ENCODE measurements at places on chromosomes 4 and X.

DNA sequence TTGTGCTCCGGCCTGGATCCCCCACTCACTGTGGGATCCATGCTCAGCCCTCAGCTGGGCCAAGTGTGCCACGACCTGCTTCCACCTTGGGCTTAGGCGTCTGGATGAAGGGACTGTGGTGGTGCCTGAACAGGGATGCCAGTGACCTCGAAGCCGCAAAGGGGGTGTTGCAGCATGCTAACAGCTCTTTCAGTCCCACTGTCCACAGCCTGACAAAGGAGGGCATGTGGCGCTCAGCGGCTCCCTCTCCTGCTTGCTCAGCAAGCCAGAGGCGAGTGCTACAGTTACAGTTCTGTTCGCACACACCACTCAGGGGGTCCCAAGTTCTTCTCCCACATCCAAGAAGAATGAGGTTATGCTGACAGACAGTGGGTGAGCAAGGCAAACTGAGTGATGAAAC lies 5.2 kb upstream of the IGBP1 start:
- DNase-seq = no peak

DNA sequence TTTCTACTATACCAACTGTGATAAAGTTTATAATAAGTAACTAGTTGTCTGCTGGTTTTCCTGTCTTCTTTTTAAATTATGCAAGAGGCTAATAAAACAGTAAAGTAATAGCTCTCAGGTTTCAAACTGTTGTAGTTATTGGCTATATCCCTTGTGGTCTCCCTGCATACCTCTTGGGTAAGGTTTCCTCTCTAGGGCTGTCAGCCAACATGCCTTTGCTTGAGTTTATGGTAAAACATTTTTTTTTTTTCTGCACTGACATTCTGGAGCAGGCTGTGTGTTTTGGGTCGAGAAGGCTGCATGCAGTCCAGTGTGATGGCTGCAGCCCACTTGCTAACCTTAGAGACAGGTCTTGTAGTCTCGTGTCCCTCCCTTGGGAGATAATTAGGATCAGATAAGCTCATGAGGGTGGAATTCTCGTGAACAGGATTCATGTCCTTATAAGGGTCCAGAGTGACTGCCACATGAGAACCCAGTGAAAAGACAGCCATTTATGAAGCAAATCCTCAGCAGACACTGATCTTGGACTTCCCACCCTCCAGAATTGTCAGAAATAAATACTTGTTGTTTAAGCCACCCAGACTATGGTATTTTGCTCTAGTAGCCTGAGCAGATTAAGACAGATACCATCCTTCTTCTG lies 831.2 kb downstream of the CCSER1 start:
- DNase-seq = no peak

GRCh38 chrX:40171513-40172400 lies 74.0 kb upstream of the BCOR start:
- DNase-seq = peak; percentile 51

DNA sequence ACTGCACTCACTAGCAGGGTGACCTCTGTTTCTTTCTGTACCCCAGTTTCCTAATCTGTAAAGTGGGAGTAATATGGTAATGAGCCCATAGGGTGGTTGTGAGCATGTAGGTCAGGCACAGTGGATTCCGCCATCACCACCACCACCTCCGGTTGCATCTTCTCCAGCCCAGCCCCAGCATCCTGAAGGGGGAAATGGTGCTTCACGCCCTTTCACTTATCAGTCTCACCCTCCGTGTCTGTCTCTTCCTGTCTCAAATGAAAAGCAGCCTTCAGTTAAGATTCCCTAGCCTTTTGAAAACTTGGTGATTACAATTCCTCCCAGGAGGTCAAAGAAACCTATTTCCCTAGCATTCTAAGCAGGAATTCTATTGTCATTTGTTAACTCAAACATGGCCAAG lies 16.9 kb upstream of the XPNPEP2 start:
- no peak for DNase-seq

GRCh38 chr4:143420227-143420626 lies 83.6 kb downstream of the GAB1 start:
- no peak for DNase-seq

GRCh38 chr4:65416891-65417290 lies 253.4 kb downstream of the EPHA5 start:
- no peak for DNase-seq

DNA sequence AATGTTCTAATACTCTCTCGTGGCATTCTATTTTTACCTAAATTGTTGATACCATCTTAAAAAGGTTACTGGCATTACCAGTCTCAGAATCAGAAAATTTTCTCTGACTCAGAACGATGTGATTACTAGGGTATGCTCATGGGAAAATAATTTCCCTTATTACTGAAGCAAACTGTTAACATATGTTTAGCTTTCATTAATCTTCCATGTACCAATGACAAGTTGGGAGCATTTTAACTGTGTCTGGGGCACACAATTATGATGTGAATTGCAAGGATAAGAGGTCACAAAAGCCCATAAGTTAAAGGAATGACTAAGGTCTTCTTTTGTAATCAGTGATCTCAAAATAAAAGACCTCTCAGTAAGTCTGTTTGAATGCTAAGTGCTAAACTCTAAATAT lies 1254.6 kb downstream of the PCDH18 start:
- DNase-seq = no peak

DNA sequence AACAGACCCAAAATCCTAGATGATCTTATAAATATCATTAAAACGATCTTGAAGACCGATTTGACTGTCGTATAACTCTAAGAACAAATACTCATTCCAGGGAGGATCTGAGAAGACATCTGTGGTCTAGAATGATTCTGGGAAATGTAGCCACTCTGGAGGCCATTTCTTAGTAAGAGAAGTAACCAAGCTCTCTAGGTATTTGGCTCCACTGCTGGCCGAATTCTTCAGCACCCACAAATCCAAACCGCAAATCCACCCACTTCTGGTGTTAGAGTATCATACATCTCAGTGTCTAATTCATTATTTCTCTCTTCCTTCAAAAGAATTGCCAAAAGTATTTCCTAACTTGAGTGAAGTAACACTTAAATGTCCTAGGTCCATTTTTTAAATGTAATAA lies 23.9 kb downstream of the KLHL5 start:
- DNase-seq = no peak

- no peak for DNase-seq
Measured at GRCh38 chr4:32172761-32173160, 1452.6 kb downstream of the PCDH7 start.

- DNase-seq = no peak
Measured at GRCh38 chrX:10044021-10044420, 76.9 kb downstream of the CLDN34 start.

GRCh38 chr4:68129793-68130192 lies at the start of gene TMPRSS11F:
TSS of gene TMPRSS11F (minus strand) at chr4:68129869. CDS start at chr4:68129820, 49 bp downstream.
- DNase-seq = peak; percentile 75

- no peak for DNase-seq
Measured at GRCh38 chrX:35076061-35076460, 133.5 kb downstream of the FAM47B start.

DNA sequence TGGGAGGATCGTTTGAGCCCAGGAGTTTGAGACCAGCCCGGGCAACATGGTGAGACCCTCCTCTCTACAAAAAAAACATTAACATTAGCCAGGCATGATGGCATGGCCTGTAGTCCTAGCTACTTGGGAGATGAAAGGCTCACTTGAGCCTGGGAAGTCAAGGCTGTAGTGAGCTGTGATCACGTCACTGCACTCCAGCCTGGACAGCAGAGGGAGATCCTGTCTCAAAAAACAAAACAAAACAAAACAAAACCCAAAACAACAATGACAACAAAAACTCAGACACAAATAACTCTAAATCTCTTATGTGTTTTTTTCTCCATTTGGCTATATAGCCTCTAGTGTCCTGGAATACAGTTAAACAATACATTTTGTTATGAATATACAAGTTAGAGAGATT lies 127.3 kb upstream of the STK26 start:
- no peak for DNase-seq

DNA sequence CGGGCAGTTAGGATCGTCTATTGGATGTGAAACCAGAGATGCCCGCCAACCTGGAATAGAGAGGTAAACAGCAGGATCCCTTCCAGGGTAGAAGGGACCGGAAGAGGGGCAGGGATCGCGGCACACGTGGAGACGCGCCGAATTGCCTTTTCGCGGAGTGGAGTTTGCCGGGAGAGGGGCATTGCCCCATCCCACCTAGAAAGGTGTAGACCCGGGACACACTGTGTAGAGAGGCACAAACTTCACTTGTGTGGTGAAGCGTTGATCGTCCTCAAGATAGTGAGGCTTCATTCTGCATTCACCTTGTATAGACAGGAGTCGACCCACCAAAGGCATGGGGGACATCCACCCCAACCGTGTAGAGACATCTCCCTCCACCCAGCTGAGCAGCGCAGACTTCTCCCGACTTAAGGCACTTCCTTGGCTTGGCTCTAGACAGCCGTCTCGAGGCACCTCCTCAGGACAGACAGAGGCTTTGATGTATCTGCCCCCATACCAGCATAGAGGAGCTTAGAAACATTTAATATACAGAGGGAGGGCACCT lies 410 bp downstream of the GNL3L start:
- no peak for DNase-seq

- DNase-seq = peak; percentile 72
Measured at GRCh38 chr4:128068918-128069317, 7.8 kb downstream of the LARP1B start.

DNA sequence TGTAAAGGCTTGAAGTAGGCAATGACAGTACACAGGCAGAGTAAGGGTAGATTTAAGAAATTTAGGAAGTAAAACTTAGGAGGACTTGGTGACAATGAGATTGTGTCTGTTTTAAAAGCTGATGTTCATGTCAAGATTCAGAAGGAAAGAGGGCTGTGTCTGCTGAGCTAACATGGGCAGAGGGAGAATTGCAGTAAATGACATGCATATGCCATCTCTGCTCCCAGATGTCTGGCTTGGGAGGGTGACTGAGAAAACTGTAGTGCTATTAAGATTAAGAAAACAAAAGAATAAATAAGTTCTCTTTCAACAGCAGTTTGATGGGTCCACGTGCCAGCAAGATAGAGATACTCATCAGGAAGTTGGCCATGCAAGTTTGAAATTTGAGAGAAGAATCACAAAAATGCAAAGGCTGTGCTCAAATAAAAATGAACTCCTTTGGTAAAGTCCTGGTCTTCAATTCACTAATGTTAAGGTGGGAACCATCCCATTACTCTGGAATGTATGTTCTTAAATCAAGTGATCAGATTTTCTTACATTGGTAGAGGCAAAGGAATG lies 7.2 kb downstream of the NFXL1 start:
- no peak for DNase-seq

DNA sequence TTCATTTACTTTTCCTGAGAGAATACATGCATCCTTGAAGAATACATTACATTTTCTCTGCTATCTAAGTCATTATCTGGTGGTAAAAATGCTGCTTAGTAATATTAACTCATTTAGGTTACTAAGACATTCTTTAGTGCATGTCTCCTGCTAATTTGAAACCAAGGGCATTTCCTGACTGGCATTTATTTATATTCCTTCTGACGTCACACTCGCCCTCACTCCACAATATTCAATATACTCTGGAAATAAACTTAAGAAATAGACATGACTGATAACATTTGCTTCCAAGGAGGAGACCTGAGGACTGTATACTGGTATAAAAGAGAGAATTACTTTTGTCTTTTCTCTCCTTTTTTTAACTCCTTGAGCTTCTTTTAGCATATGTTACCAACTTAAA lies 619.5 kb upstream of the SMIM31 start:
- DNase-seq = no peak

- no peak for DNase-seq
Measured at GRCh38 chr4:21046141-21046540, 345.9 kb downstream of the PACRGL start.

- DNase-seq = no peak
Measured at GRCh38 chrX:8103655-8104054, 67.4 kb downstream of the VCX2 start.

DNA sequence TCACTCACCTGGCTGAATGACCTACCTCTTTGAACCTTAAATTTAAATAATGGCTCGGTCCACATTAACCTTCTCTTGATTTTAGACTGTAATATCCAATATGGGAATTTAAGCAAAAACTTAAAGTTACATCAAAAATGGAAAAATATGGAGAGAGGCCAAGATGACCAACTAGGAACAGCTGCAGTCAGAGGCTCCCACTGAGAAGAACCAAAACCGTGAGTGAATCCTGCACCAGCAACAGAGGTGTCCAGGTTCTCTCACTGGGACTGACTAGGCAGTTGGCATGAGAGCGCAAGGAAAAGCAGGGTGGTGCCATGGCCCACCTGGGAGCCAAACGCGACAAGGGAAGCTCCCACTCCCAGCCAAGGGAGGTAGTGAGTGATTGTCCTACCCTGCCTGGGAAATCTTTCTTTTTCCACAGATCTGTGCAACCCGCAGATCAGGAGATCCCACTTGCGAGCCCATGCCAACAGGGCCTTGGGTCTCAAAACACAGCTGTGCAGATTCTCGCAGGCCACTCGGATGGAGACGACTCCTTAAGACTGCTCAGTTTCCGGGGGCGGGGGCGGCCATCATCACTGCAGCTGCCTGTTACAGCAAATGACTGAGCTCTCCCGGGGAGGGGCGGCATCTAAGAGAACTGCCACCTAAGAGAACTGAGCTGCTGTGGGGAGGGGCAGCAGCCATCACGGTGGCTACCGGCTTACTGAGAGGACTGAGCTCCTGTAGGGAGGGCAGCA lies 343.4 kb downstream of the DMD start:
- DNase-seq = no peak

GRCh38 chr4:161664740-161665139 lies 499.1 kb downstream of the FSTL5 start:
- no peak for DNase-seq

DNA sequence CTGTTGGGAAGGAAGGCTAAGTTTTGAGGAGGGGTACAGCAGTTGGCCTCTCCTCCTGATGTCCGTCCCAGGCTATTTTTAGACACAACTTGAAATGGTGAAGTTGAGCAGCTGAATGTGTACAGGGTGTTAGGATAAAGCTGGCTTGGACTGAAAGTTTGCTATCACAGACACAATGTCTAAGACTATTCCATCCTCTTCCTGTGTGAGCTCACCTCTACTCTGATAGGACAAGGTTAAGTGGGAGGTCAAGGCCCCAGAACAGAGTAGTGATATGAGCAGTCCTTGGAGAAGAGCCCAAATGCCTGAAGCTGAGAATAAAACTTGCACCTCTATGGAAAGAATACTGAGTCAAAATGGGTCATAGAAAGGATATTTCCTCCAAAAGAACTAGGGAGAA lies 4.1 kb downstream of the ATP1B4 start:
- DNase-seq = no peak

DNA sequence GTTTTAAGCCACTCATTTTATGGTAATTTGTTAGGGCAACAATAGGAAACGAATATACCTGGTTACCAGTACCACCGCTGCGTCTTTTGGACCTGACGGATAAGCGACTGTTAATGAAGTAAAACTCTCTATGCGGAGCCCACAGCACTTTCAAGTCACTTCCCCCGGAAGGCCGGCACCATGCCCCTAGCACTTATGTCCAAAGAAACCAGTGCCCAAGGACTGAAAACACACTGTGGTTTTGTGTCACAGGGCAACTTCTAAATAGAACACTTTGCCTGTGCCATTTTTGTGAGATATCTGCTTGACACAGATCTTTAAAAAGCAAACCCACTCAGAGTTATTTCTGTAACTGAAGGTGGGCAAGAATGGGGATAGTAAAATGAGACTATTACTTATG lies 22.7 kb downstream of the SH3KBP1 start:
- DNase-seq = no peak

Measured in hematopoietic multipotent progenitor cell treated with erythropoietin and hydrocortisone succinate and interleukin-3 and kit ligand, for 6 days (in vitro differentiated cells).